Ovary (tissue), 10 donors: ENCODE measurements at places on chromosomes 4 and X. TPM values are rescaled to one million over a fixed set of nuclear protein-coding genes. Genes with fewer than 3 reads are reported as not detected.

ASB9 gene
- 0.72 TPM for total RNA-seq

GRCh38 chrX:568311-568710 lies 62.3 kb upstream of the SHOX start:
- DNase-seq = no peak
- H3K27me3 ChIP-seq = no peaks in the 10 kb centered on the region
- H3K36me3 ChIP-seq = no peaks in the 10 kb centered on the region

GRCh38 chr4:42638321-42638720 lies 18.6 kb downstream of the ATP8A1 start:
- no peaks in the 10 kb centered on the region for H3K27me3 ChIP-seq
- DNase-seq = no peak
- no peaks in the 10 kb centered on the region for H3K36me3 ChIP-seq
- no peak overlapping the region for H3K4me3 ChIP-seq
- no peaks in the 10 kb centered on the region for H3K4me1 ChIP-seq
- H3K27ac ChIP-seq = no peak overlapping the region

DNA sequence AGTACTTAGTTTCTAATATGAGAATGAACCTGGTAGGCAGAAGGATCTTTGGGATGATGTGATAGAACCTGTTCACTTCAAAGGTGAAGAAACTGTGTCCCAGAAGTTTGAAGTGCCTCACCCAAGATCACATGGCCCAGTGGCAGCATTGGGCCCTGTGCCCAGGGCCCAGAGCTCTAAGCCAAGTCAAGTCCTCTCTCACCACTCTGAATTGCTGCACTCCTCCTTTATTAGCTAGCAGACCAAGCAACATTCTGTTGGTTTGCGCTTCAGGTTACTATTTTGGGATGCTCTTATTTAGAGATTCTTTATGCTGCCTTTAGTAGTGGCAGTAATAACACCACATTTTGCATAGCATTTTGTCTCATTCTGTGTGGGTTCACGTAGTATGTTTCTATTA lies 82.7 kb downstream of the PARM1 start:
- H3K36me3 ChIP-seq = no peaks in the 10 kb centered on the region
- H3K27me3 ChIP-seq = no peaks in the 10 kb centered on the region
- no peak for DNase-seq

GRCh38 chr4:26576231-26576739 lies 7.6 kb upstream of the TBC1D19 start:
- no peak overlapping the region for H3K27ac ChIP-seq
- no peak overlapping the region for H3K4me3 ChIP-seq
- no peaks in the 10 kb centered on the region for H3K36me3 ChIP-seq
- H3K4me1 ChIP-seq = no peaks in the 10 kb centered on the region
- no peaks in the 10 kb centered on the region for H3K27me3 ChIP-seq

DNA sequence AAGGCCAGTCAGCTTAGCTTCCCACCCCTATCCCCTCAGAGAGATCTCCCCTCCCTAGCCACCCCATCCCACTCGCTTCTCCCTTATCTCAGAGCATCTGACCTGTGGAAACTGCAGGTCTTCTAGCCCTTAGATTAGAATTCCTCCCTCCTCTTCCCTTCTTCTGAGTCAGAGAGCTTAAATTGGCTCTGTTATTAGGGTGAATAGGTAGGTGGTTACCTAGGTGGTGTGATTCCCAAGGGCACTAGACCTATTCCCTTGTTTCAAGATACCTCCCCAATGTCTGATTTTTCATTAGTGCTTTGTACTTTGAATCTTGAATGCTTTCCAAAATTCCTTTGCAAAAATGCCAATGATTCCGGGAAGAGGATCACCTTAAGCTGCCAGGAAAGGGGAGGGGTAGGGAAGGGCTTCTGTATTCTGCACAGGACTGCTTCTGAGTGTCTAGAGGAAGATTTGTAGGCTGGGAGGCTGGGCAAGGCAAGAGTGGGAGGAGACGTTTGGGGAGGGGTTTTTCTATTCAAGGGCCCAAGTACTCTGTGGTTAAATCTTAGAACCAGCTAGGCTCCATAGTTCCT lies 24.5 kb upstream of the MSN start:
- no peak for DNase-seq
- H3K27ac ChIP-seq = no peak overlapping the region
- no peak overlapping the region for H3K4me3 ChIP-seq

ADH7 gene
- not detected for total RNA-seq

UFSP2 gene
- total RNA-seq = 55.3 TPM
